PC-9 (cell line): ENCODE measurements at places on chromosomes 5 and 9. TPM values are rescaled to one million over a fixed set of nuclear protein-coding genes. Genes with fewer than 3 reads are reported as not detected.

Gene SLC6A18
- total RNA-seq = not detected in 2 replicates

Gene PCDHA3
- total RNA-seq = not detected in 2 replicates

GRCh38 chr5:153211076-153211475 is 279.4 kb upstream of the GRIA1 start:
- H3K4me3 ChIP-seq = no peak overlapping the region
- no peak overlapping the region for H3K27ac ChIP-seq
- no peaks in the 10 kb centered on the region for H3K27me3 ChIP-seq
- DNase-seq = no peak
- no peaks in the 10 kb centered on the region for H3K36me3 ChIP-seq
- no peaks in the 10 kb centered on the region for H3K4me1 ChIP-seq

DNA sequence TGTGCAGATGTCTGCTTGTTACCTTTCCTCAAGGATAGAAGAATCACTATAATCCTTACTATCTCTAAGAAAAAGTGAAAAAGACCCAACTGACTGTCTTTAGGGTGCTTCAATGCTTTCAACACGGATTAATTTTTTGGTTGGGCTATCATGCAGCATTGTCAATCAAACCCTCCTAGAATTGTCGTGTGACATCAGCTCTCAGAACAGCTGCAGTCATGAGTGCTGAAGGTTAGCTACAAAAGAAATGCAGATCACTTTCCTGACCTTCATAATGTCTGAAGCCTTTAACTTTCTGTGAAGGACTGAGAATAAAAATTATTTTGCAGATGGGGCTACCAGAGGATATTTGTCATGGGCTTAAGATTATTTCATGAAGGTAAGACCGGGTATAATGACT is 107.9 kb upstream of the EFNA5 start:
- DNase-seq = no peak
- H3K4me3 ChIP-seq = no peak overlapping the region
- no peaks in the 10 kb centered on the region for H3K4me1 ChIP-seq
- no peak overlapping the region for H3K27ac ChIP-seq
- no peaks in the 10 kb centered on the region for H3K27me3 ChIP-seq
- no peaks in the 10 kb centered on the region for H3K36me3 ChIP-seq

Gene DMRT3
- not detected in 2 replicates for total RNA-seq

- H3K36me3 ChIP-seq = no peaks in the 10 kb centered on the region
- H3K4me3 ChIP-seq = no peak overlapping the region
- no peak overlapping the region for H3K27ac ChIP-seq
Measured at GRCh38 chr5:125254267-125254666, 507.8 kb upstream of the ZNF608 start.

- H3K4me1 ChIP-seq = no peaks in the 10 kb centered on the region
- H3K36me3 ChIP-seq = no peaks in the 10 kb centered on the region
- H3K27me3 ChIP-seq = peaks cover 11% of the 10 kb centered on the region; the same call in 1 of the 2 replicates
- H3K27ac ChIP-seq = no peak overlapping the region
- H3K4me3 ChIP-seq = no peak overlapping the region
Measured at GRCh38 chr9:34771007-34771406, 61.1 kb upstream of the CCL21 start.

Gene UBE2QL1
- total RNA-seq = not detected in 2 replicates

Gene SUSD3
- total RNA-seq = 8.4 and 8.7 TPM in 2 replicates

DNA sequence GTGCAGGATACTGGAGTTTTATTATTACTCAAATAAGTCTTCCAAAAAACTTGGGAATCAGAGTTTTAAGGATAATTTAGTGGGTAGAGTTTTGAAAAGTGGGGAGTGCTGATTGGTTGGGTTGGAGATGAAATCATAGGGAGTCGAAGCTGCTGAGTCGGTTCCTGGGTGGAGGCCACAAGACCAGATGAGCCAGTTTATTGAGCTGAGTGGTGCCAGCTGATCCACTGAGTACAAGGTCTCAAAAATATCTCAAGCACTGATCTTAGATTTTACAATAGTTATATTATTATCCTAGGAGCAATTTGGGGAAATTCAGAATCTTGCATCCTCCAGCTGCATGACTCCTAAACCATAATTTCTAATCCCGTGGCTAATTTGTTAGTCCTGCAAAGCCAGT is 804.9 kb upstream of the SEMA6A start:
- H3K27me3 ChIP-seq = no peaks in the 10 kb centered on the region
- H3K27ac ChIP-seq = no peak overlapping the region
- DNase-seq = no peak

GRCh38 chr9:129703667-129704355 is 38.4 kb downstream of the PRRX2 start:
- no peak overlapping the region for H3K27ac ChIP-seq
- no peaks in the 10 kb centered on the region for H3K36me3 ChIP-seq
- H3K4me1 ChIP-seq = no peaks in the 10 kb centered on the region

DNA sequence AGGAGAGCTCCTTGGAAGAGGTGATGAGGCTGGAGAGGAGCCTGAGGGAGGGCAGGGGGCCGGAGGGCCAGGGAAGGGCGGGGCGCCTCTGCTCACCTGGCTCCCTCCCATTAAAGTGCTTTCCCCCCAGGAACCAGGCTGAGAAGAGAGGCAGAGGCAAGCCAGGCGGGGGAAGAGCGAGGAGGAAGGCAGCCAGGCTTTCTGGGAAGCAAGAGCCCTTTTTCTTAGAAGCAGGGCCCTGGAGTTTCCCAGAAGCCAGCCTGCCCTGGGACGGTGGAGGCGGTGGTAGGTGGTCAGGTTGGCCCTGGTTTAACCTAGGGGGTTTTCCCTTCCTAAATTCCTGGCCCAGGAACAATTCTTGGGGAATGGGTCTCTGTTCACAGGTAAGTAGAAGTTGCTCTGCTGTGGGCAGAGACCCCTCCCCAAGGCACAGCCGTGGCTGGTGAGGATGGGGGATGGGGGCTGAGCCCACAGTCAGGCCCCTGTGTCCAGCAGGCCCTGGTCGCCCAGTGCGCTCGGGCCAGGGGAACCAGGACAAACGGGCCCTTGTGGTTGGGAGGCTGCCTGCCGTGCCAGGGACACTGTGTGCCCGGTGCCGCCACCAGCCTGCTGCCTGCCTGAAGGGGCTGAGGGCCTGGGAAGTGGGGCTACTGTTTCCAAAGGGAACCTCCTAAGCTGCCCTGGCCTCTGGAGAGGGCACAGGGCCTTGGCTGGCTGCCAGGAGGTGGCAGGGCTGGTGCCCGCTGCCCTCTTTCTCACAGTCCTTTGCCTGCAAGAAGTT is 16.6 kb upstream of the RALGDS start:
- no peaks in the 10 kb centered on the region for H3K36me3 ChIP-seq
- H3K27me3 ChIP-seq = no peaks in the 10 kb centered on the region
- no peak for DNase-seq
- peaks cover 38% of the 10 kb centered on the region for H3K4me1 ChIP-seq
- no peak overlapping the region for H3K4me3 ChIP-seq

Gene SH2D3C
- 0.75 and 0.79 TPM in 2 replicates for total RNA-seq

- no peaks in the 10 kb centered on the region for H3K36me3 ChIP-seq
- H3K4me3 ChIP-seq = no peak overlapping the region
- H3K27me3 ChIP-seq = no peaks in the 10 kb centered on the region
- DNase-seq = no peak
Measured at GRCh38 chr5:51172903-51173626, 210.2 kb upstream of the ISL1 start.

- no peak for DNase-seq
- H3K4me1 ChIP-seq = no peaks in the 10 kb centered on the region
- H3K27me3 ChIP-seq = peaks cover 7% of the 10 kb centered on the region; the same call in 1 of the 2 replicates
- H3K27ac ChIP-seq = no peak overlapping the region
- no peak overlapping the region for H3K4me3 ChIP-seq
Measured at GRCh38 chr9:136318111-136318775, 9.1 kb upstream of the GPSM1 start.

DNA sequence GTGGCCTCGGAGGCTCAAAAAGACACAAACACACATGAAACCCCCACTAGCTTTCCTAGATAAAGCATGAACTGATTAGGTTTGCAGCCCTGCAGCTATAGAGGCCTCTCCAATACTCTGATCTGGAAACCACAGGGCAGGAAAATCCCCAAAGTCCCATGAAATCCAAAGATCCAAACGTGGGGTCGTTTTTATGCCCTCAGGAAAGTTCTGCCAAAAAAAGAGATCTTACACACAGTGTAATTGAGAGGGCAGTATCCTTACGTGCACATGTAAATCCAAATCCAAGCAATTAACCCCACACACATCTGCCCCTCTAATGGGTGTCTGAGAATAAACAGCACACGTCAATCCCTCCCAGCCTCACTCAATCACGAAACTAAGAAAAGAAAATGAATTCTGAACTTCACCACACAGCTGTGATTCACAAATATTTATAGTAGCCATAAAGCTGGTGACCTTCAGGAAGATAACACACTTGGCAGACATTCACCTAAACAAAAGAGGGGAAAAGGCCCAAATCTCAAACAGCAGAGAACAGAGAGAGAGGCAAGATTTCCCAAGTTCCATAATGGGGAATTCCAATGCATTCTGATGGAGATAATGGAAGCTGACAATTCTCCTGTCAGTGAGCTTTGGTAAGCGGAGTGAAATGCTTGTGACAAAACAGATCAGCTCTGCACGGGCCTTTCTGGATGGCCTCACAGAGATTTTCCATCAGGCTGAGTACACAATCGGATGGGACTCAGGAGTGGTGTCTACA is 114.2 kb downstream of the SEMA5A start:
- DNase-seq = no peak
- H3K36me3 ChIP-seq = no peaks in the 10 kb centered on the region
- no peaks in the 10 kb centered on the region for H3K27me3 ChIP-seq
- H3K4me1 ChIP-seq = no peaks in the 10 kb centered on the region
- H3K4me3 ChIP-seq = no peak overlapping the region

Gene TMEM174
- not detected in 2 replicates for total RNA-seq

GRCh38 chr9:7756088-7756487 is 43.5 kb downstream of the DMAC1 start:
- H3K4me1 ChIP-seq = no peaks in the 10 kb centered on the region
- DNase-seq = no peak
- no peaks in the 10 kb centered on the region for H3K36me3 ChIP-seq
- H3K4me3 ChIP-seq = no peak overlapping the region
- H3K27me3 ChIP-seq = no peaks in the 10 kb centered on the region

DNA sequence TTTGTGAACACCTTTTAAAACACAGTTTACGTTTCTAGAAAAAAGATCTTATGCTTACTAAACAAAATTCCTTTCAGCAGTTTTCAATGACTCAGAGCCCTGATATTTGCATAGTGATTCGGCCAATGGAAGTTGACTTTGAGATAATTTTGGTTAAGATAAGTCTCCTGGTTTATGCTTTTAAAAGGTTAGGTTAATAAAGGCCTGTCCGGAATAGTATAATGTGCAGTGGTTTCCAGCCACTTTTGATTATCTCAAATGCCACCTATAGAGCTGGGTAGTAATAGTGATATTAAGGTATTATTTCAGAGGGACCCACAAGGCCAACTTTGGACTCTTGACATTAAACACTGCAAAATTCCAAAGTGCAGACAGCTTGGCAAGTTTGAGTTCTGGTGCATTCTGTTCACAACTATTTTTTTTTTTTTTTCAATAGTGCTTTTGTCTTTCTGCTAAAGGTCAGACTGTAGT is 86.1 kb downstream of the F2RL2 start:
- no peak overlapping the region for H3K27ac ChIP-seq
- no peaks in the 10 kb centered on the region for H3K4me1 ChIP-seq
- H3K36me3 ChIP-seq = no peaks in the 10 kb centered on the region

GRCh38 chr9:88287972-88288371 is 100.3 kb upstream of the SPIN1 start:
- no peak overlapping the region for H3K27ac ChIP-seq
- no peak overlapping the region for H3K4me3 ChIP-seq
- H3K27me3 ChIP-seq = no peaks in the 10 kb centered on the region
- H3K4me1 ChIP-seq = 0 out of 2 replicates have a peak, but pooled peaks cover 4% of the 10 kb centered on the region
- no peaks in the 10 kb centered on the region for H3K36me3 ChIP-seq

DNA sequence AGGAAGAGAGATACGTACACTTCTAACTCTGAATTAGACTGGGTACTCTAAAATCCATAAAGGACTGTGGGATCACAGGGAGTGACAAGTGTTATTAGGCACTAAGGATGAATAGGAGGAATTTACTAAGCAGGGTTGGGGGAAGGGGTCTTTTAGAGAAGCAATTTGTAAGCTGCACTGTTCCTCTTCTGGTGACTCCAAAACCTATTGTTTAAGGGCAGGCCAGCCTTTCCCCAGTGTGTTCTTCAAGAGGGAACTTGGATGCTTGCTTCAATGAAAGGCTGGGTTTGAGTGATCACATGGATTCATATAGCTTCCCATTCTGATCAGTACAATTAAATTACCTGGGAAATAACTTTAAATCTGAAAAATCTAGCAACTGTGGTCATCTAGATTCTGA is 71.8 kb downstream of the STX17 start:
- no peaks in the 10 kb centered on the region for H3K27me3 ChIP-seq
- no peaks in the 10 kb centered on the region for H3K4me1 ChIP-seq
- 0 out of 2 replicates have a peak, but pooled peaks cover 6% of the 10 kb centered on the region for H3K36me3 ChIP-seq
- no peak overlapping the region for H3K27ac ChIP-seq

- H3K4me1 ChIP-seq = no peaks in the 10 kb centered on the region
- no peaks in the 10 kb centered on the region for H3K36me3 ChIP-seq
- no peak for DNase-seq
- no peaks in the 10 kb centered on the region for H3K27me3 ChIP-seq
Measured at GRCh38 chr5:177478711-177479646, 5.5 kb upstream of the DBN1 start.

- H3K27ac ChIP-seq = no peak within 1 kb of the TSS
- no peak for DNase-seq
- H3K27me3 ChIP-seq = peaks cover 20% of the 10 kb centered on the region
- no peaks in the 10 kb centered on the region for H3K4me1 ChIP-seq
Measured at GRCh38 chr5:96433066-96433447, at the start of gene PCSK1. TSS of gene PCSK1 (minus strand) at chr5:96433248. CDS start at chr5:96433042, 206 bp downstream.

GRCh38 chr5:122019919-122020590 is 58.0 kb downstream of the LOX start:
- no peak for DNase-seq
- no peak overlapping the region for H3K27ac ChIP-seq
- H3K27me3 ChIP-seq = no peaks in the 10 kb centered on the region
- H3K36me3 ChIP-seq = peaks cover 7% of the 10 kb centered on the region
- H3K4me3 ChIP-seq = no peak overlapping the region
- H3K4me1 ChIP-seq = no peaks in the 10 kb centered on the region

Gene PLAC8L1
- not detected in 2 replicates for total RNA-seq

DNA sequence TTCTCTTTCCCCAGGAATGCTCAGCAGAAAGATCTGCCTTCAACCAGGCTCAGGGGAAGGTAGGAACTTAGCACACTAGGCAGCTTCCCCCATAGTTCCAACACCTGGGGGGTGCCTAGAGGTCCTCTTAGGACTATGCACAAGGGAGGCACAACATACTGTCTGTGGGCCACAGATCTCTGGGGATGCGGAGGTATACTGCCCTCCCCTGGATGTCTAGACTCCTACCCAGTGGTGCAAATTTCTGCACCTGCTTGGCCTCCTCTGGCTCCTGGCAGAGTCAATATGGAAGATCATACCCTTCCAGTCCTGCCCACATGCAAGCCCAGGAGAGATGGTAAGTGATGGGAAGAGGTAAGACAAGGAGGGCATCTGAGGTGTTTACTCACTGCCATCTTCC is 247.5 kb upstream of the DAPK1 start:
- DNase-seq = no peak
- no peaks in the 10 kb centered on the region for H3K36me3 ChIP-seq
- no peak overlapping the region for H3K27ac ChIP-seq
- no peak overlapping the region for H3K4me3 ChIP-seq
- no peaks in the 10 kb centered on the region for H3K27me3 ChIP-seq

GRCh38 chr5:116467465-116467843 is 107.2 kb downstream of the SEMA6A start:
- H3K36me3 ChIP-seq = no peaks in the 10 kb centered on the region
- no peaks in the 10 kb centered on the region for H3K4me1 ChIP-seq
- no peak overlapping the region for H3K4me3 ChIP-seq
- no peak for DNase-seq

GRCh38 chr5:171155621-171156020 is 153.4 kb upstream of the TLX3 start:
- no peaks in the 10 kb centered on the region for H3K36me3 ChIP-seq
- H3K27ac ChIP-seq = no peak overlapping the region
- DNase-seq = no peak
- H3K4me3 ChIP-seq = no peak overlapping the region
- H3K27me3 ChIP-seq = no peaks in the 10 kb centered on the region
